ENCODE measurements at places on chromosomes 5 and 9.

- no peak for DNase-seq
Observed at GRCh38 chr5:54547711-54548250, 30.2 kb downstream of the SNX18 start.

GRCh38 chr9:26856413-26857032 is 36.1 kb downstream of the CAAP1 start:
- peak; percentile 37 for DNase-seq

- DNase-seq = no peak
Observed at GRCh38 chr9:114894206-114894605, 36.2 kb downstream of the TNFSF8 start.

DNA sequence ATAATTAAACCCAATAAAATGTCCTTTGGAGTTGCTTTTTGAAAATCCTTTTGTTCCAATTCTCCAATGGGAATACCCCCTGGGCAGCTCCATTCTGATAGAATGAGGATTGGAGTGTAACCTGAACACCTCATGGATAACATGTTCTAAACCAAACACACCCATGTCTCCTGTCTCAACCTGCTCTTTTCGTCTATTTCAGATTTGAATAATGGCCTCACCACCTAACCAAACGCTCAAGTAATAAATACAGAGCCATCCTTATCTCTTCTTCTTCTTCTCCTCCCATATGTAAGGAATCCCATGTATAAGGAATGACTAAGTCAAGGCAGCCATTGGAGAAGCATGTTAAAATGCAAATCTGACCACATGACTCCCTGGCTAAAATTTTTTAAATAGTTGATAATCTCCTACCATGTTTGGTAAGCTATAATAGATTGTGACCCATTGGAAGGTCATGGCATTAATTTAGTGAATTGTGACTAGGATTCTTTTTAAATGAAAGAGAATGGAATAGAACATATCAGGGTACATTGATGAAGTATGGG is 26.0 kb downstream of the ELL2 start:
- no peak for DNase-seq

DNA sequence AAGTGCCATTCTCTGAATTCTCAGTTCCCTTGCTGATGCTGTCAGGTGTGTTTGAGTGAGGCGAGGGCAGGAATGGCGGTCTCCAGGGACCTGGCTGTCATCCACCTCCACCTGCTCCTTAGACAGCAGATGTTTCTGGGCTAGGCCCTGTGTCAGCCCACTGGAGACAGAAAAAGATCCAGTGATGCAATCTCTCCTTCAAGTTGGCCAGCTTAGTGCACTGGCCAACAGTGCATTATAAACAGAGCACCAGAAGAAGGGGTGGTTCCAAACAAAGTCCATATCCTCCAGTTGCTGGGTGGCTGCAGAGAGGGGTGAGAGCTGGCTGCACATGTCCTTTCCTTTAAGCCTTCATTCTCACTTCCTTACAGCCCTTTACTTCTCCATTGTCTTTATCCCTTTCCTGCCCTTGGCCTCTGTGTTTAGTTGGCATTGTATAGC is 26.5 kb downstream of the NANS start:
- no peak for DNase-seq

Measured in activated naive CD4-positive, alpha-beta T cell treated with anti-CD3 and anti-CD28 coated beads for 36 hours (primary cell).